ENCODE measurements at places on chromosomes 3 and 15. TPM values are rescaled to one million over a fixed set of nuclear protein-coding genes. Genes with fewer than 3 reads are reported as not detected.

The RETNLB gene
- total RNA-seq: not detected

The LRTM1 gene
- not detected for total RNA-seq

The IL20RB gene
- 0.73 TPM for total RNA-seq

DNA sequence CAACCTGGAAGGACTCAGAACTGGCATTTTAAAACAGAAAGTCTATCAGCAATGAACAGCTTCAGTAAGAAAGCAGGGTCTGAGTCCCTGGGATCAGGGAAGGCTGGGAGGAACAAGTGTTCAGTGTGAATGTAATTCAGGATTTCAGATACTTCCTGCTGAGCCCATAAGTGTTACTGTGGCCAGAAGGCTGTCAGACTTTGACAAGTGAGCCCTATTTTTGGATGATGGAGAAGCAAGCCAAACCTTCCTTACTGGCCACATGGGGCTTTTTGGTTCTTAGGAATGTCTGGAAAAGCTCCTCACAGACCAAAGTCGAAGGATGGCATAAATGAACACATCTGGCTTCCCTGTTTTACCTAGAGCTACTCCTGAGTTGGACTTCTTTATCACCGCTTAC is 157.2 kb downstream of the BBX start:
- DNase-seq: no peak

DNA sequence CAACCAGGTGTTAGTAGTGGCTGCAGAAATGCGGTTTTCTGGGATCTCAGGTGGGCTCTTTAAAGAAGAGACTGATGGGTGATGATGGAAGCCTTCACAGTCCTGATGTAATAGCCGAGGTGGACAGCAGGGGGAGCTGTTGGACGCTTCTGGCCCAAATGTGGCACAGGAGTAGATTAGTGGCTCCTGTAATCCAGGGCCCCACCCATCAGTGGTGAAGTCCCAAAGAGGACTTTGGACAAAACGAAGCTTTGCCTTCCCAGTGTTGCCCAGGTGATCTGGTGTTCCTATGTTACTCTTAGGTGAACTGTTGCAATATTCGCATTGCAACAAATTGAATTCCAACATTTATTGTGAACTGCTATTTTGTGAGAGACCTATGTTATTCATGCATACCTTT is 31.8 kb upstream of the MYZAP start:
- DNase-seq: peak; percentile 78

GRCh38 chr3:185687271-185687878 is 101.3 kb downstream of the SENP2 start:
- peak; percentile 72 for DNase-seq

- DNase-seq: no peak
Observed at GRCh38 chr15:88690331-88690730, 51.5 kb downstream of the ISG20 start.

- DNase-seq: no peak
Observed at GRCh38 chr15:39744334-39745103, 38.1 kb downstream of the FSIP1 start.

DNA sequence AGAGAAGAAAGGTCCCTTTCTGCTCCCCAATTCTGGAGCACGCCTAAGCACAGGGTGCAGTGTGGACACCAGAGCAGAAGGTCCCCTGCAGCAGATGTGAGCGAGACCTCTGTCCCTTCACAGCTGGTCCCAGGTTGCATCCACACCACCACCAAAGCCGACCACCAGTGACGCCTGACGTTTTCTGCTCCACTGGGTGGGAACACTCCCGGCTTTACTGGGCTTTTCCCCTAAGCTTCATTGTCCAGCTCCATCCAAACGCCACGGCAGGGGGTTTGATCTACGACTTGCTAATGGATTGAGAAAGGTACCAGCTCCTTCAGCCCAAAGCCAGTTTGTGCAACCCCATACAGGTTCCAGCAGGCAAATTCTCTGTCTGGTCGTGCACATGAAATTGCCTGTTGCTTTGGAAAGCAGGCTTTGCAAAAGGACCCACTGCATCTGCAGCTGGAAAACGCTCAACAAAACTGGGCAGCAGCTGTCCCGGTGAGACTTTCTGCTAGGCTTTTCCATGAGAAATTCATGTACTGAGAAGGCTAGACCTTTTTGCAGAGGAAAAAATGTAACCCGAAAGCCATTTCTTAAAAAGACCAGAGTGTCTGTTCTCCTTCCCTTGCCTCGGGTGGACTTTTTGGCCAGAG is 31.1 kb downstream of the ADAMTS17 start:
- DNase-seq: no peak

DNA sequence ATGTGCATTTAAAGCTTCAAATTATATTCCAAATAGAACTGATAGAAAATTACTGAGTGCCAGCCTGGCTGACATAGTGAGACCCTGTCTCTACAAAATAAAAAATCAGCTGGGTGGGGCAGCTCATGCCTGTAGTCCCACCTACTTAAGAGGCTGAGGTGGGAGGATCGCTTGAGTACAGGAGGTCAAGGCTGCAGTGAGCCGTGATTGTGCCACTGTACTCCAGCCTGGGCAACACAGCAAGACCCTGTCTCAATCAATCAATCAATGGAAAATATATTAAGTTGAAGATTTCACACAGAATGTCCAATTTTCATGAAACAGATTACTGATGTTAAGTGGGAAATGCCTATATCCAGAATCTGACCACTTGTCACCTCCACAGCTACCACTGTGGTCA is 4.1 kb downstream of the MON1A start:
- no peak for DNase-seq

GRCh38 chr15:93413745-93414144 is 324.7 kb upstream of the RGMA start:
- no peak for DNase-seq

DNA sequence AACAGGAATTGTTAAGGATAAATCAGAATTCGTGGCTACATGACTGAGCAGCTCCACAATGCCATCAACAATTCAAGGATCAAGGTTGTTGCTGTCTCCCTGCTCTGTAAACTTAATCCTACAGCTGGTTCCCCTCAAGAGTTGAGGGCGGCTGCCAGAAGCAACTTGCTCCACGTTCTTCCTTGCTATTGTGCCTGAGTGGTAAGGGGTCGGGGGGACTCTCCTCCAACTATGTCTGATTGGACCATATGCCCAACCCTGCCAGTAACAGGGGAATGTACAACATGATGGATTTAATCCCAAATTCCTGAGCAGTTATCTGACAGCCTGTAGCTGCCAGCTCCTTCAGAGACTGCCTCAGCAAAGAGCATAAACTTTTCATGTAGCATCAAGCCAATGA is 37.9 kb upstream of the MECOM start:
- DNase-seq: no peak

All from PC-3 (cell line).